ENCODE measurements at places on chromosomes 7 and 10.

- no peak for DNase-seq
These were observed 548 bp upstream of the BNIP3 start for GRCh38 chr10:131982185-131982756.

GRCh38 chr10:16559236-16559773 lies 37.6 kb upstream of the C1QL3 start:
- DNase-seq, result no peak

DNA sequence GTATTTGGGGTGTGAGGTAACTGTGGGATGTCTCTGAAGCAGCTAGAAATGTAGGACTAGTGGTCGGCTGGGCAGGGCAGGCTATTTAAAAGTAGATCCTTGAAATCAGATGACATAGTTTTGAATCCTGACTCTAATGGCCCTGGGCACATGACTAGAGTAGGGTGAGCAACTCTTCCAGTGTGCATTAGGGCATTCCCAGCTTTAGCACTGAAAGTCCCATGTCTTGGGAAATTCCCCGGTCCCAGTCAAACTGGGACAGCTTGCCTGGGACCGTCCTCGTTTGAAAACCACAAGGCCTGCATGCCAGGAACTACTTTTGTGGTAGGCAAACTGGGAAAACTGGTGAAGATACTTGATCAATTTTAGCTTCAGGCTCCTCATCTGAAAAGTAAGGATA lies 255.3 kb downstream of the PTEN start:
- DNase-seq, result no peak

DNA sequence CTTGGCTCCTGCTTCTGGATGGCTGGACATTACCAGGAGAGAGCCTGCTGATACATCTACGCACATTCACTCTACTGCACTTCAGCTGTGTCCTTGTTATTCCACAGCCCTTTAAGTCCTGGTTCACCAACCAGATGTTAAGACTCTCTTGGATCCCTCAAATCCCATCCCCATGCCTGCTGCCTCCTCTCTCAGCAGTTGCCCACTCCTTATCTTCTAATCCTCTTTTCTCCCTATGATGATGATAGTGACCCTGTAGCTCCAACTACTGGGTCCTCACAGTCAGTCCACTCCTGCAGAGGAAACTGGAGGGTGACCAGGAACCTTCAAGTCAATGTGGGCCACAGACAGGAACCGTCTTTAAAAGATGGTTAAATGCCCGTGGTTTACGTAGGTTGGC lies 96.3 kb upstream of the PDCD4 start:
- no peak for DNase-seq

GRCh38 chr7:101173752-101174244 lies 6.3 kb downstream of the NAT16 start:
- DNase-seq, result peak; percentile 45

- no peak for DNase-seq
These were observed 78.9 kb downstream of the SVIL start for GRCh38 chr10:29555746-29556481.

GRCh38 chr7:114312649-114313048 lies 102.0 kb upstream of the FOXP2 start:
- DNase-seq, result no peak

DNA sequence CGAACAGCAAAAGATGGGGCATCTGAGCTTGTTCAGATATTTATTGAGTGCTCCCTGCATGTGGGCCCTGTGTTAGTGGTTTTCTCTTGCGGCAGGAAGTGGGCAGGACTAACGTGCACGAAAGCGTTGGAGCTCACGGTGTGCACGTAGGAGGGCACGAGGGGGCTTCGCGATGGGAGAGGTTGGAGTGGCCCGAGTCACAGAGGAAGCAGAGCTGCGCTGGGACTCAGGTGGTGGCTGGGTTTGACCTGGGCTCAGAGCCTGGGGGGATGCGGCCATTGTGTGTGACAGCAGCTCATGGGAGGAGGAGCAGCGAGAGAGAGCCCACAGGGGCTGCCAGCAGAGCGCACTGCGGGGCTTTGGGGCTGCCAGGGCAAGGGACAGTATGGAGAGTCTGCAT lies 7.7 kb downstream of the ZSCAN25 start:
- peak; percentile 66 for DNase-seq

DNA sequence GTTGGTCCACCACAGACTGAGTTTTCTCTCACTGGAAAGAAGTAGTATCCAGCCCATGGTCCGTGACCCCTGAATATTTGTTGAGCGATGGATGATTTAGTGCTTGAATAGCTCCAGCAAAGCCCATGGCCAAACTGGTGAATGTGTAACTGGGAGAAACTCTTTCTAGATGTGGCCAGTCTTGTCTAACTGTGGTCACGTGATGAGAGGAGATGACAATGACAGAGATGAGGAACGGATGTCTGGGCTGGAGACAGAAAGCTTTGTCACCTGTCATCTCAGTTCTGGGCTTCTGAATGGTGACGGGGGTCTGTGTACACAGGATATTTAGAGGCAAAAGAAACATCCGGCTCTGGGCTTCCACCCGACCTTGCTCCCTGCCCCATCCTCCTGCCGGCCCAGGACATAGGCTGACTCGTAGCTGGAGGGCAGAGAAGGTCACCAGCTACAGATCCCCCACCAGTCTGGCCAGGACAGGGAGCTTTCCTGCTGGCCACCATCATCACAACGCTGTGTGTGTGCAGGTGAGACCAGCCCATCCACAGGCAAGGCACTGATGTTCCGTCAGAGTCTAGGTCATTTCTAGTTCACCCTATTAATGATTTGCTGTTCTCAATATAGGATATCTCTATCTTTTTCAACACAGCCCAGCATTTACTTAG lies 152.5 kb upstream of the TNS3 start:
- DNase-seq, result no peak

- DNase-seq, result no peak
These were observed 112.5 kb downstream of the EGFR start for GRCh38 chr7:55131142-55131929.

DNA sequence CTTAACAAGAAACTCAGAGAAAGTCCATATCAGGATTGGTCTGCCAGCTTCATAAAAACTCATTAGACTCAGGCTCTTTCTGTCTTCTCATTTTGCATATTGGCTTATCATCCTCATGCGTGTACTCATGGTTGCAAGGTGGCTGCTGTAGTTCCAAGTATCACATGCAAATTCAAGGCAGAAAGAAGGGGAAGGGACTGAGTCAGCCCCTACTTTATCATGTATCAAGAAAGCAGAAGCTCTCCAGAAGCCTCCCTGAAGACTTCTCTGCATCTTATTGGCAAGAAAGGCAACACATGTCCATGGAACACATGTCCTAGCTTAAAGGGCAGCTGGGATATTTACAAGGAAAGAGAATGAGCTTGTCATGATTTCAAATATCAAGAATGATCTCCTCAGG lies 19.4 kb upstream of the EZH2 start:
- DNase-seq, result no peak

GRCh38 chr10:119416855-119417254 lies 125.7 kb downstream of the RGS10 start:
- peak; percentile 43 for DNase-seq

DNA sequence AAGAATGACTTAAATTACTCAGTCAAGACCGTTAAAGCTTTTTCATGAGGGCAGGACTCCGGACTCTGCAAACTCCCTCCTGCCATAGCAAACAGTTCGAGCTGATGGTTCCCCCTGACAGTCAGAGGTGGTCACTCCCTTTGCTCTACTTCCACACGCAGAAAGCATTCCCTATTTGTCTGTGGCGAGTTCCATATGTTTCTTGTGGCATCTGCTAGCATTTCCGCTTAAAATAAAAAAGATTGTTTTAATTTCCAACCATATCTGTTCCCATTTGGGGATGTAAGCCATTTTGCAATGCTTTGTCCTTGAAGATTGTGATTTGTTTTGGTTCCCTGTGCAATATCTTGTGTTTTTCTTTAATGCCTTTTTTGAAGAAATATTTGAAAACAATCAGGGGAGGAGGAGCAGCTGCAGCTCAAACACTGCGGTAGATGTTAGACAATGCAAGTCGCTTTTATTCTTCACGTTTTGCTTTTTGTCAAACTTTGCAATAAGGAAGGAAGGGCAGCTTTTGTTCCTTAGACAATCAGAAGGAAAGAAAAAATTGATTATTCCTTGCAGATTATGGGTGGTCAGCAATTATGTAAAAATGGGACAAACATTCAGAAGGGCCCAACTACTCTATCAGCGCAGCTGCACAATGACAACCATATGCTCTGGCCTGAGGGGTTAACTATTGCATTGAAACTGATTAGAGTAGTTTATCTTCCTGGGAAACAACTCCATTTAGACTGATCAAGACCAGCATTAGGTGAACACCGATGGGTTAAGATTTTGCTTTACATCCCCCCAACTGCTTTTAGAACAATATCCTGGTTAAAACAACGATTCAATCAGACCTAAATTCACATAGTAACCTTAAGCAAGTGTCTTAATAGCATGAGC lies 425.8 kb upstream of the NRP1 start:
- no peak for DNase-seq

- DNase-seq, result no peak
These were observed 2.5 kb upstream of the MACC1 start for GRCh38 chr7:20219446-20220292.

- DNase-seq, result no peak
These were observed 20.5 kb upstream of the INPP5A start for GRCh38 chr10:132516771-132517725.

DNA sequence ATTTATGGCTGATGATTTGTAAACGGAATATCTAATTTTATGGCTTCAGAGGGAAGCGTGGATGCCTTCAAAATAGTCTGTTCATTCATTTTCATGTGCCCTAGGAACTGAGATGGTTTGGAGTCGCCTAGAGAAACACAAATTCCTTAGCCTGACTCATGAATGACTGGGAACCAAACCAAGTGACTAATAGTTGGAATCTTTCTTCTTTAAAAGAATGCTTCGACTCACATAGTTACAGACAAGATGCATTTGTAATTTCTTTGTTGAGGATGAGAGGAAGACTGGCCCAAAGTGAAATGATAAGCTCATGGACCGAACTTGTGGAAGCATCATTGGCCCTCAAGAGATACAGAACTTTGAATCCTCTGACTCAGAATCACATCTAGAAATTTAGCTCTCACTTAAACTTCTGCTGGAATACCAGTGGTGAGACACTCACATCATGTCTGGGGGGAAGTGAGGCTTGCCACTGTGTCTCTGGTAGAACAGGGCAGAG lies 1107.2 kb downstream of the NRG3 start:
- DNase-seq, result no peak

DNA sequence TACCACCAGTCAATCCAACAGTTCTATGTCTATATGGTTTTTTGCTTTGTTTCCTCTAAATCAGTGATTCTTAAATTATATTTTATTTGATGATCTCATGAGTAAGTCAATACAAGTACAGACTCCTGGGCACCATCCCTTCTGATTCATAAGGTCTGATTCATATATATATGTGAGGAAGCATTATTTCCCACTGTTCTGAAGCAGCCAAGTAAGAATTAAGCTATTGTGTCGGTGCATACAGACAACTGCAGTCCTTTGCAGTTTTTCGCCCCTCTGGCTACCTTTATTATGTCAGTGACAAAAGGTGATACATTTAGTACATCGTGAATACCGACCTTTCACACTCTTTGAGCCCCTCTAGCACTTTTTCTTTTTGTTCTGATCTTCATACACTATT lies 1079.6 kb upstream of the C7orf33 start:
- no peak for DNase-seq

DNA sequence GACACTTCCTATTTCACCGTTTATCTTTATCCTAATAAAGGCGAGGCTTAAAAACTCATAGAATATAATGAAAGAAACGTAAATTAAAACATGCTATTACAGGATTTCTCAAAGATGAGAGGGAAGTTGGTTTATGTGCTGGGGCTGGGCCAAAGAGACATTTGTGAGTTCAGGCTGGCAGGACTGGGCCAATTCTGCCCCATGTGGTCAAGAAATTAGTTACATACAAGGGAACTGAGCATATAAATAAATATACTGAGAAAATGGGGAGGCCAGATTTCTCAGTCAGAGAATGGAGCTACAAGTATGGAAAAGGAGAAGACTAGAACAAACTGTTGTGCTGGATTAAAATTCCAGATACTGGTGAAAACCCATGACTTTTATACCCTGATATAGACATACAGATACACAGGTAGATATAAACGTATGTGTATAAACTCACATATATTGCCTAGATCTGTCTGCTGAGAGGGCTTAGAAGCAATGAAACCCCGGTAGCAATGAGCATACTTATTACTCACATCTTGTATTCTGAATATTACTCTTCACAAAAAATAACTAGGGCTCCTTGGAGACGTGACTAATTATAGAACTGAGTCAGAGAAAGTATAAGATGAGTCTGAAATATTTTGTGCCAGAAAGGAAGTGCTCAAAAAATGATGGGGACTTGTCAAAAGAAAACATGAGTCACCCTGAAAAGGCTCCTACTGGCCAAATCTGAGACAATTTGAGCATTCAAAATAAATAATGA lies 155.7 kb upstream of the FGFR2 start:
- DNase-seq, result no peak

- no peak for DNase-seq
These were observed 10.1 kb upstream of the TMEM26 start for GRCh38 chr10:61463035-61463909.

DNA sequence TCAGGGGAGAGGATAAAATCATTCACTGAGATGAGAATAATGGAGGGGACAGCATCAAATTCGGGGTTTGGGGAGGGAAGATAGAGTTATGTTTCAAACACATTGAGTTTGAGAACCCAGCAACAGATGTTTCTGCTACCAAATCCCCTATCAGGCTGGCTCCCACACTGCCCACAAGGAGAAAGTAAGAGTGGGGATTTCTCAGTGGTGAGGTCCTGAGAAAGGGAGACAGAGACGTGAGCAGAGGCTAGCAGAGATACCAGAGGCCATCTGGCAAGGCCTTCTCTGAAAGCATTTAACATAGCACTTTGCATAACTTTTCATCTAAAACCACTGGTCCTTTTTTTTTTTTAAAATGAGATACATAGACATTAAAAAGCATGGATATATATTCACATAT lies 7.8 kb upstream of the SLF2 start:
- DNase-seq, result no peak

- DNase-seq, result no peak
These were observed 235.7 kb downstream of the AGMO start for GRCh38 chr7:15326044-15326644.

GRCh38 chr7:131521651-131522163 lies 34.7 kb downstream of the PODXL start:
- DNase-seq, result no peak

- DNase-seq, result no peak
These were observed 61.8 kb upstream of the IL6 start for GRCh38 chr7:22664988-22665798.

- no peak for DNase-seq
These were observed 74.3 kb downstream of the LHPP start for GRCh38 chr10:124535731-124536495.

DNA sequence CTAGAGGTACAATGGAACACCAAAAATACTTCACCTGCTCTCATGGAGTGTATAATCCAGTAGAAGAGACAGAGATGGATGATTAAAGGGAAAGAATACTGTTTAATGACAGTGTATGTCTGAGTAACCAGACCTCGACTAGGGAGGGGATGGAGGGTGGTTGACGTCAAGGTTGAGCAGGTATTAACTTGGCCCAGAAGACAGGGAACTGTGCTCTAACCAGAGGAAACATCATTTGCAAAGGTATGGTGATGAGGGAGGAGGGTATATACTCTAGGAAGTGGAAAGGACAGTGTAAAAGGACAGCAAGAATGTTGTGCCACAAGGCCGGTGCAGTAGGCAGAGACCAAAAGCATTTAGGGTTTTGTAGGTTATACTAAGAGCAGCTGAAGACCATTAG lies 2.9 kb downstream of the MIOS start:
- DNase-seq, result no peak
